Fibroblast of the conjunctiva (primary cell): ENCODE measurements at places on chromosomes 7 and 10.

- no peak for DNase-seq
These were observed 59.3 kb downstream of the NUDCD3 start for GRCh38 chr7:44431091-44431608.

DNA sequence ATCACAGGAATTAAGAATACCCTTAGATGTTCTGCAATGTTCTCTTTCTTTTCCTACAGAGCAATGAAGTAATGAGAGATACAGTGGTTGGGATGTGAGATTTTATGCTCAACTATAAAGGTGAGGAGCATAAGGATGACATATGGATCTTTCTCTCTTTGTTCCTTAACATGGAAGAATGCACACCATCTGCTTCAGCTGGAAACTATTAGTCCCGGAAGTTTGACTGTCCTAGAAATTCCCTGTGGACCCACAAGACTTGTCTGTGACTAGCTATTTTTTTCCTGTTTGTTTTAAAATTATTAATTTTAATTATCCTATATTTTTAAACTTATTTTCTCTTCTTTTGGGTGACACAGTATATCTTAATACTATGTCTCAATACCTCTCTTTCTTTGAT lies 80.2 kb downstream of the DKK1 start:
- no peak for DNase-seq

- peak; percentile 82 for DNase-seq
These were observed 478 bp upstream of the ZNF22 start for GRCh38 chr10:45000138-45000751.

DNA sequence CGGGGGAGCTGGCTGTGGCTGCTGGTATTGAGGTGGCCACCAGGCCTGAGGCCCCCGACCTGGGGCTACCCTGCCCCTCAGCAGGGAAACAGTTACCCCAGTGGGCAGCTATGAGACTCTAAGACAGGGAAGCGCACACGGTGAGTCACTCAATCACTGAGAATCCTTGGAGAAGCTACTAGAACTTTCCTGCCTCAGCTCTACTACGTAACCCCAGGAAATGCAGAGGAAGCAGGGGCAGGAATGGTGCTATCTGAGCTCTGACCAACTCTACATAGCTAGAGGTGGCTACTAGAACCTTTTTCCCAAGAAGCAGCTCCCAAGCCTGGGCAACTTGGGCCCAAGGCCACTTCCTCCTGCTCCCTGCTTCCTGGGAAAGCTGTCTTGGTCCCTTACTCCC lies 11.8 kb downstream of the DNAJB12 start:
- no peak for DNase-seq

- peak; percentile 52 for DNase-seq
These were observed 11.1 kb downstream of the PRLHR start for GRCh38 chr10:118584181-118584954.
